ENCODE measurements at places on chromosomes 12 and 14. TPM values are rescaled to one million over a fixed set of nuclear protein-coding genes. Genes with fewer than 3 reads are reported as not detected.

DNA sequence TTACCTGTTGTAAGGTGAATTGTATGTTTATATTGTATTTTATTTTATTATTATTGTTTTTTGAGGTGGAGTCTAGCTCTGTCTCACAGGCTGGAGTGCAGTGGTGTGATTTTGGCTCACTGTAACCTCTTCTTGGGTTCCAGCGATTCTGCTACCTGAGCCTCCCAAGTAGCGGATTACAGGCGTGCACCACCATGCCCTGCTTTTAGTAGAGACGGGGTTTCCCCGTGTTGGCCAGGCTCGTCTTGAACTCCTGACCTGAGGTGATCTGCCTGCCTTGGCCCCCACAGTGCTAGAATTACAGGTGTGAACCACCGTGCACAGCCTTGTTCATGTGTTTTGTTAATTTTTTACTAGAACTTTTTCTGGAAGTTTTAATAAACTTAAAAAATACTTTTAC is 3.8 kb downstream of the ATF7IP start:
- no peak for DNase-seq

Gene NPFF
- total RNA-seq: not detected

- no peak for DNase-seq
Observed at GRCh38 chr12:63876980-63877379, 32.5 kb downstream of the SRGAP1 start.

DNA sequence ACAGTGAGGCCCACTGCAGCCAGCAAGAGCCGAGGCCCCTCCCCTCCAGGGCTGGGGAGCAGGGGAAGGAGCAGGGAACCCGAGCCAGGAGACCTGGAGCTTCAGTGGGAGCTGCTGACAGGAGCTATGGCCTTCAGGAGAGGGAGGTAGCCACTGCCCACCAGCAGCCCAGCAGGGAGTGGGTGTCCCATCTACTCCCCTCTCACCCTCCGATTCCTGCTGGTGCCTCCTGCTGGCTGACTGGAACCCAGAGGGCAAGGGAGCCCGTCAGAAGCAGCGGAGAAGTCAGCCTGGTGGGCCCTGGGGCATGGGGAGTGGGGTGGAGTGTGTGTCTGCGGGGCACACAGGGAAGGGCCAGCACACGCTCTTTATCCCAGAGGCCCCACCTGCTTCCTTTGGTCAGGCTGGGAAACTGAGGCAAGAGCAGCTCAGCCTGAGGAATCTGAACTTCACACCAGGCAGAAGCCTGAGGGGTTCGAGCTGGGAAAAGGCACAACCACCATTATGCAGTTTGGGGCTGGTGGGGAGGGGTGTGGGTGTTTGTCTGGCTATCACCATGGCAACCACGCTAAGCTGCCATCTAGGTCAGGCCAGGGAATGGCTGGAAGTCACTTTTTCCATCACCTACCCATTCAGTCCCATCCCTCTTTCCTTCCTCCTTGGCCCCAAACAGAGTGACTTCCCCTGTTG is 36.8 kb upstream of the PLEKHG6 start:
- no peak for DNase-seq

DNA sequence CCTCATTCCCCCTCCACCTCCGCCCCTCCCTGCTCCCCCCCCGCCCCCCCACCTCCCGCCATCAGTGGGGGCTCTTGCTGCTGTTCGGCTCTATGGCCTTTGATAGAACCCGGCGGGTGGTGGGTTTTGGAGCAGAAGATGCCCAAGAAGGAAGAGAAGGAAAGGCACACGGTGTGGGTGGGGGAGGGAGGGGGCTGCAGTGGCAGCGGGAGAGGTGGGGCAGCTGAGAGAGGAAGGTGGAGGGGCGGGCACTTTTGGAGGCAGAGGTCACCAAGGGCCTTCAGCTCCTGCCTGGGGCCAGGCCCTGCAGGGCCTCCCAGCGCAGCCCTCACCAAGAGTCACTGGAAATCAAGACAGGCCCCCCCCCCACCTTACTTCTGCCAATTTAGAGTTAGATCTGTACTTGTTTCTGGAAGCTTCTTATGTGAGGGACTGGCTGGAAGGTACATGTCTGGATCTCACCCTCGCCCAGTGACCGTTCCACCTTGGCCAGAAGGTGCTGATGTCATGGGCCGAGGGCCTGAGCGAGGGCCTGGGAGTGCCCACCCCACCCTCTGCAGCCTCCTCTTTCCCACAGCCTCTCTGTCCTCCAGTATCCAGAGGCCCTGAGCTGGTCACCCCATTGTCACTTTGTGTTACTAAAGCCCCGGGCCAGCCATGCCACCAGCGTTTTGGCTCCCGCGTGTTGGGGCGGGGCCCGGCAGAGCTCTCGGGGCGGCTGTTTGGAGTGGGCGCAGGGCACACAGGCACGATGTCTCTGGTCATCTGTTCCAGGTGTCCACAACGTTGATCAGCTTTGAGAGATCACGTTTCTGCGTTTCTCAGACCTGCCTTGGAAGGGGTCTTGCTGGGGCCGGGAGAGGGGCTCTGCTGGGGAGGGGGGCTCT is 153.9 kb downstream of the KIF26A start:
- no peak for DNase-seq

All from activated naive CD8-positive, alpha-beta T cell treated with anti-CD3 and anti-CD28 coated beads for 36 hours (primary cell).